ENCODE measurements at places on chromosomes 3 and 15.

- no peak for DNase-seq
These were observed 60.6 kb upstream of the PCSK6 start for GRCh38 chr15:101550124-101550523.

DNA sequence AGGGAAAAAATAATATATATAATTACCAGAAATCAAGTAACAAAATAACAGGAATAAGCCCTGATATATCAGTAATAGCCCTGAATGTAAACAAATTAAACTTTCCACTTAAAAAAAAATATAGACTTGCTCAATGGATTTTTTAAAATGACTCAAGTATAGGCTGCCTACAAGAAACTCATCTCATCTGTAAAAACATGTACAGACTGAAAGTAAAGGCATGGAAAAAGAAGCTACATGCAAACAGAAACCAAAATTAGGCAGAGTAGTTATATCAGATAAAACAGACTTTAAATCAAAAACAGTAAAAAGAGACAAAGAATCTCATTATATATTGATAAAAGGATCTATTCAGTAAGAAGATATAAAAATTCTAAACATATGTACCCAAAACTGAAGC, 82.4 kb upstream of the STT3B start:
- DNase-seq: no peak

GRCh38 chr3:110955301-110955880, 116.2 kb upstream of the NECTIN3 start:
- DNase-seq: peak; percentile 21

DNA sequence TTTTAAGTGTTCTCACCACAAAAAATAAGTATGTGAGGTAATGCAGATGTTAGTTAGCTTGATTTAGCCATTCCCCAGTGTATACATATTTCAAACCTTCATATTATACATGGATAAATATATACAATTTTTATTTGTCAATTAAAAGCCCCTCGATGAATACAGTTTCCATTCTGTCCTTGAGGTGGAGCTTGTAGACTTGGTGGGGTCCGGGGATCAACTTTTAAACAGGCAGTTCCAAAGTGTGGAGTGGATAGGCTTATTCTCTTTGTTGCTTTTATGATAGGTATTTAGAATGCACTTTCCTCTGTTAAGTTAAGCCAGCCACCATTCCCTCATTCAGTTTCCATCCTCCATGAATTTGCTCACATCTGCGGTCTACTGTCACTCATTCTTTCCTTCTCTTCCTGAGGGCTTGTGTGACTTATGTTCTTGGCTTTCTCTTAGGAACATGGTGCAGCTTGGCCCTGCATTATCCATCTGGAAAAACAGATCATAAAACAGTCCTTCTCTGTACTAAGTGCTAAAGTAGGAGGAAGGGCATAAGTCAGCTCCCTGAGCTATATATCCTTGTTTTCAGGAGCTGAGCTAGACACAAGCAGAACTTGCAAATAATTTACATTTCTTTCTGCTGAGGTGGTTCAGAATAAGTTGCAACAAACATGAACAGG, 149.1 kb downstream of the NFKBIZ start:
- DNase-seq: no peak

- DNase-seq: peak; percentile 44
These were observed 613.4 kb downstream of the MCTP2 start for GRCh38 chr15:94844538-94845389.

DNA sequence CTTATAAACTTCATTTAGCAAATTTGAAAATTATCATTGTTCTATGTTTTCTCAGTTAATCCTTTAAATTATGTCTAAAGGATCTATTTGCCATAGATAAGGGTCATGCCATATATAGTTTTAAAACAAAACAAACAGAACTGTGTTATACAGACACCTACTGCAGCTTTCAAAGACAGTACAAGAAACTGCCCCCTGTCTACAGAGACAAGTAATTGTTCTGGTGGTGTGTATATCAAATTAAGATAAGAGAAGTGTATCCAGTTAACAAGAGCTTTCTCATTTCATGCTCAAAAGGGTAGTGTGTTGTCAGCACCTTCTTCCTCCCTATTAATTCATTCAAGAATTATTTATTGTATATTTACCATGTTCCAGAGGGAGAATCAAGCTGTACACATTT, 201.2 kb downstream of the FMN1 start:
- DNase-seq: peak; percentile 11

DNA sequence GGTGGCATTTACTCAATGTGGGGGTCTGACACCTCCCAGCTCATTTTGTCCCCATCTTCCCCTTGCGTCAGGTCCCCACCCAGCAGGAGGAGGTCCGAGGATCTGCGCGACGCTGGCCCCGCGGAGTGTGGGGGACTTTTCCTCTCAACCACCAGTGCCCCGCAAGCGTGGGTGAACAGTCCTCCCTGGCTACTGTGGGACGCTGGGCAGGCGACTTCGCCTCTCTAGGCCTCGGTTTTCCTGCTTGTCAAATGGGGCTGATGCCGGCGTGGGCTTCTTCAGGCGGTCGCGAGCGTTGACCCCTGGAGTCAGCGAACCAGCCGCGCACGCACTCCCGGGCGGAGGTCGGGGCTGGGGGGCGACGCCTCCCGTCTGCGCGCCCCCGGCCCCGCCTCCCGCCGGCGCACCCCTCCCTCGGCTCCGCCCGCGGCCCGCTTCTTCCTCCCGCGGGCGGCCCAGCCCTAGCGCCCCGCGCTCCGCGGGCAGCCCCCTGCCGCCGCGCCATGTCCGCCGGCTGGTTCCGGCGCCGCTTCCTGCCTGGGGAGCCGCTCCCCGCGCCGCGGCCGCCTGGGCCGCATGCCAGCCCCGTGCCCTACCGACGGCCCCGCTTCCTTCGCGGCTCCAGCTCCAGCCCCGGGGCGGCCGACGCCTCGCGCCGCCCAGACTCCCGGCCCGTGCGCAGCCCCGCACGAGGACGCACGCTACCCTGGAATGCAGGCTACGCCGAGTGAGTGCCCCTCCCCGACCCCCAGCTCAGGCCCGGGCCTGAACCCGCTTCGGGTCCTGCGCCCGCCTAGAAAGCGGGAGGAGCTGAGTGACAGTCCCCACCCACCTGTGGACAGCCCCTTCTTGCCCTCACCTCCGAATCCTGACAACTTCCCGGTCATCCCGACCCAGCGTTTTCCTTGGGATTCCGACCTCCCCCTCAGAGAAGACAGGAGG, at the start of gene PPM1M:
TSS of gene PPM1M (plus strand) at position 438 of the 942 bp plus-strand sequence. CDS start at position 504, 66 bp downstream.
- peak; percentile 65 for DNase-seq

- peak; percentile 14 for DNase-seq
These were observed 531 bp downstream of the LZTFL1 start for GRCh38 chr3:45841420-45841756.

DNA sequence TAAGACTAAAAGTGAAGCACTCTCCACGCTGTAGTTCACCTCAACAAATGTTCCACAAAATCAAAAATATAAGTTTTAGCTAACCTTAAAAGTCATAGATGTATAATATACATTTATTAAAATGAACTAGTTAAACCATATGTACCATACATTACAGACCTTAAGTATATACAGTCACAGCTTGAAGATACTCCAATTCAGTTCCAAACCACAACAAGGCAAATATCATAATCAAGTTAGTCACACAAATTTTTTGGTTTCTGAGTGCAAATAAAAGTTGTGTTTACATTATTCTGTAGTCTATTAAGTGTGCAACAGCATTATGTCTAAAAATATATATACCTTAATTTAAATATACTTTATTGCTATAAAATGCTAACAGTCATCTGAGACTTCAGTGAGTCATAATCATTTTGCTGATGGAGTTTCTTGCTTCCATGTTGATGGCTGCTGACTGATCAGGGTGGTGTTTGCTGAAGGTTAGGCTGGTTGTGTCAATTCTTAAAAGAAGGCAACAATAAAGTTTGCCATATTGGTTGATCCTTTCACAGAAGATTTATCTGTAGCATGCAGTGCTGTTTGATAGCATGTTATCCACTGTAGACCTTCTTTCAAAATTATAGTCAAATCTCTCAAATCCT, 736.7 kb downstream of the NSUN3 start:
- no peak for DNase-seq

GRCh38 chr3:197295871-197296270, 2.5 kb downstream of the DLG1 start:
- no peak for DNase-seq

- no peak for DNase-seq
These were observed 22.1 kb upstream of the WDR49 start for GRCh38 chr3:167675848-167676247.

GRCh38 chr3:38264353-38264771, 1.2 kb upstream of the SLC22A13 start:
- DNase-seq: no peak

DNA sequence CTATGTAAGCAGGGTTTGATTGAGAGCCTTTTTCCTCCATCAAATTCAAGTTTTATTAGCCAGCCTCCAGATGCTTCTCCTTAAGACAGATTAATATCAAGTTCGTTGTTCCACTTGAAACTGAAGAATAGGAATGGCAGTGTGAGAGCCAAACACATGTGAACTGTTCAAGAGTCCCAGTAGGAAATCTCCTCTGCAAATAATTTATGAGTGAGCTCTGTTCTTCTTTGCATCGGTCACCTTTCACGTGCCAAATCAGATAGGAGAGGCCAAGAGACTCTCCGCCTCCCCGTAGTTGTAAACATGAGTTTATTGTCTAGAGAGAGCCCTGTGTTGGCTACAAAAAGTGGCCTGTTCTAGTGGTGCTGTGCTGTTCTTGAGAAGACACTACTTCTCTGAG, 372.1 kb upstream of the NR2F2 start:
- no peak for DNase-seq

DNA sequence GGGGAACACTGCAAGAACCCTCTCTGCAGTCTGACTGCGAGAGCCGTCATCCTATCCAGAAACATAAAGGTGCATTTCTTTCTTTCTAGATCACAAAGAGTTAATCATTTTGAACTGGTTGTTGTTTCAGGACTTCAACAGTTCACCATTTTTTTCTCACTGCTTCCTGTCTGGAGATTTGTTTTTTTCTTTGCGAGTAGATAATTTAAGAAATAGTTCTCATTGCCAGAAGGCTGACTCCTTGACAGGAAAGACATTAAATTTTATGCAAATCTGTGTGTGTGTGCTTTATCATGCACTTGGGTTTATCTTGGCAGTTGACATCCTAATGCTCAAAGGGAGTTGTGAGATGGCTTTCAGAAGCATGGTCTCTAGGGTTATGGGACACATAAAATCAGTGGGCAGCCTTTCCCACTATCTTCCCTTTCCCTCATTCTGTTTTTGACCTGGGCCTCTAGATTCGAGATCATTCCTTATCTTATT, 123.5 kb upstream of the TBL1XR1 start:
- DNase-seq: no peak

DNA sequence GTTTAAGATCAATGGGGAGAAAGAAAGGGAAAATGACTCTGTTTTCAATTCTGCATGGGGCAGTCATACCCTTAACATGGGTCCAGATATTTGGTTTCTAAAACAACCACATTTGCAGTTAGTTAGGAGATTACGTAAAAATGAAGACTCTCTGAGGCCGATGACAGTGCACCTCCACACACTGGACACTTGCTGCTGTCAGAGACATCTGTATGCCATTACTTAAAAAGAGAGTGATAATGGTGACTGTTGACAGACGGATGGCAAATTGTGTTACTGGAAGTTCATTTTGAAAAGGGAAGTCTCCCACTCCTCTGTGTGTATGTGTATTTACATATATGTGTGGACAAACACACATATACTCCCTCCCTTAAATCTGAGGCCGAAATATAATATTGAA, 304.5 kb upstream of the SEMA6D start:
- no peak for DNase-seq

- DNase-seq: no peak
These were observed 109.9 kb upstream of the LINGO1 start for GRCh38 chr15:77742570-77742969.

GRCh38 chr3:156024904-156025533, 95.4 kb upstream of the KCNAB1 start:
- peak; percentile 33 for DNase-seq

- DNase-seq: no peak
These were observed 7.2 kb upstream of the P2RY12 start for GRCh38 chr3:151391720-151392119.

DNA sequence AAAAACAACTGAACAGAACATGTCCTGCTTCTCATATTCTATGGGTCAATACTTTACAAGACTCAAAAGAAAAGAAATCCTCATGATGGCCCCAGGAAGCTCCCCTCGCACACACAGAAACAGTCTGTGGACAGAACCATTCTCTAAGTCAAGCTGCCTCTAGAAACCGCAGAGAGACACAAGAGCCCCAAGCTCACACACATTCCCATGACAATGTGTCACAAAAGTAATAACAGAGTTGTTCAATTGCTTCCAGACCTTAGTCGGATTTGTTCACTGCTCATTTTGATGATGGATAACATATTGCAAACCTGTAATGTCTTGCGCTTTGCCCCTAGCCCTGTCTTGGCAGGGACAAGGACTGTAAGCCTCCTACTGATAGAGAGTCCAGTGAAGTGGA, 60.9 kb downstream of the UMPS start:
- DNase-seq: peak; percentile 69

- no peak for DNase-seq
These were observed 234.6 kb downstream of the ADAMTS17 start for GRCh38 chr15:100107151-100107550.

Data from AG08395 (cell line).